CD4-positive, alpha-beta memory T cell (primary cell): ENCODE measurements at places on chromosomes 3 and 15. TPM values are rescaled to one million over a fixed set of nuclear protein-coding genes. Genes with fewer than 3 reads are reported as not detected.

DNA sequence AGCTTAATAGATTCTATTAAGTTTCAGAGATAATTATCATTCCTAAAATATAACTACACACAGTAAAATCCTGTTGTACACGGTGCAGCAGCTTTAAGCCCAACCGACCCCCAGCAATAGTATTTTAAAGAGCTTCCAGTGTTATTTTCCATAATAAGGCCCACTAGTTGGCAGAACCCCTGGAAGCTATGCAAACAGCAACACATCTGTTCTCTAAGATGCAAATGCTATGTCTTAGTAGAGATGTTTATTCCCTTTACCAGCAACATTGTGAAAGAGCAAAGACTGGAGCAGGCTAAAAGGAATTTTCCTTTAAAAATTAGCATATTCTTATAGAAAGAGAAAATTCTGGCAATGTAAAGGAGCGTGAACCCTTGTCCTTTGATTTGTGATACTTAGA, 819.7 kb upstream of the ALCAM start:
- H3K36me3 ChIP-seq, result no peaks in the 10 kb centered on the region
- H3K27me3 ChIP-seq, result no peaks in the 10 kb centered on the region
- H3K4me1 ChIP-seq, result no peaks in the 10 kb centered on the region
- no peak for DNase-seq
- no peak overlapping the region for H3K4me3 ChIP-seq

GRCh38 chr15:98599909-98600691, 48.2 kb upstream of the IGF1R start:
- peaks cover 11% of the 10 kb centered on the region for H3K4me1 ChIP-seq
- no peak overlapping the region for H3K4me3 ChIP-seq
- H3K27ac ChIP-seq, result no peak overlapping the region

- no peak overlapping the region for H3K27ac ChIP-seq
- H3K4me3 ChIP-seq, result no peak overlapping the region
- no peaks in the 10 kb centered on the region for H3K36me3 ChIP-seq
- no peaks in the 10 kb centered on the region for H3K4me1 ChIP-seq
- DNase-seq, result no peak
- H3K27me3 ChIP-seq, result no peaks in the 10 kb centered on the region
Measured at GRCh38 chr3:172716476-172716875, 5.6 kb upstream of the NCEH1 start.

DNA sequence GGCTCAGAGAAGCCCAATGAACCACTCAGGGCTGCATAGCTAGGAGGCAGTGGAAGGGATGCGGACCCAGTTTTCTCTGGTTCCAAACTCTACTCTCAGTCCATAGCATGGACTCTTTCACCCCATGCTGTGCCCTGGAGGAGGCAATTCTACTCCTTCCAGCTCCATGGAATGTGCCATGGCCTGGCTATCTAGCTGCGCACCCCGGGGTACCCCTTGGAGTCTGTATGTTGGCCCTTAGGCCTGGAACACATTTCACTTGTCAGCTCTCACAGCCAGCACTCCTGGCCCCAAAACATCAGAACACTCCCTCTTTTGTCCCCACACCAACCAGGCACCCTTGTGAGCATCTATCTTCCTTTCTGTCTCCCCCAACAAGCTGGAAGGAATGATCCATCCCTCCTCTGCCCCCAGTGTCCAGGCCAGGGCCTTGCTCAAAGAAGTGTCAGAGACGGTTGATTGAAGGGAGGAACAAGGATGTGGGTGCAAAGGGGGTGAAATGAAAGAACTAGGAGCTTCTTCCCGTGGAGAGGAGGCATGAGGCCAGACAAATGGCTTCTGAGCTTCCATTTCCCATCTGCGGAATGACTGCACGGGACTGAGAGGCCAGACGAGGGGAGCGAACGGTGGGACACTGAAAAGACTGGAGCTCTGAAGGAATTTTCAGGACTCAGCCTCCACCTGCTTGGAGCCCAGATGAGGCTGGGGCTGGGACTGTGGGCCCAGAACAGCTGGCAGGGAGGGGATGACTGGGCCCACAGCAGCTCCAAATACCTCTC, 2.8 kb downstream of the PRSS50 start:
- no peak for DNase-seq
- no peaks in the 10 kb centered on the region for H3K4me1 ChIP-seq
- H3K27me3 ChIP-seq, result no peaks in the 10 kb centered on the region
- no peak overlapping the region for H3K4me3 ChIP-seq
- H3K27ac ChIP-seq, result no peak overlapping the region

GRCh38 chr3:146050691-146051090, 110.3 kb downstream of the PLOD2 start:
- H3K27me3 ChIP-seq, result no peaks in the 10 kb centered on the region
- no peaks in the 10 kb centered on the region for H3K4me1 ChIP-seq
- H3K36me3 ChIP-seq, result no peaks in the 10 kb centered on the region
- DNase-seq, result no peak
- H3K4me3 ChIP-seq, result no peak overlapping the region
- H3K27ac ChIP-seq, result no peak overlapping the region

DNA sequence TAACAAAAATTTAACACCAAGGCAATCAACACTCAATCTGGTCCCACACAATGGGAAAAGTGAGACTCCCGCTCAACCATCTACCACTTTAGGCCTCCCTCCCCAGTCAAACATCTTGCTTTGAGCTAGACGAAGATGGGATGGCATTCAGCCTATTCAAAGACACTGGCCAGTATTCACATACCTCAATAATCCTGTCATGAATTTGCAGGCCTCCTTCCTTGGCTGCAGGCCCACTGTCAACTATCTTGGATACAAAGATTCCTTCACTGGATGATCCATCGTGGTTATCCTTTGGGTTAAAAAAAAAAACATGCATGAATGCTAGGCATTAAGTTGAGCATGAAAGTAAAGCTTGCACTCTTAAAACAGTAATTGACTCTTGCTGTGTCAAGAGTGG, 22.6 kb downstream of the PDZRN3 start:
- no peaks in the 10 kb centered on the region for H3K27me3 ChIP-seq
- no peak overlapping the region for H3K4me3 ChIP-seq
- no peak overlapping the region for H3K27ac ChIP-seq

GRCh38 chr15:98160236-98160635, 199.7 kb downstream of the ARRDC4 start:
- no peaks in the 10 kb centered on the region for H3K36me3 ChIP-seq
- peak; percentile 54 for DNase-seq
- no peaks in the 10 kb centered on the region for H3K27me3 ChIP-seq
- H3K4me1 ChIP-seq, result peaks cover 19% of the 10 kb centered on the region
- no peak overlapping the region for H3K4me3 ChIP-seq

DNA sequence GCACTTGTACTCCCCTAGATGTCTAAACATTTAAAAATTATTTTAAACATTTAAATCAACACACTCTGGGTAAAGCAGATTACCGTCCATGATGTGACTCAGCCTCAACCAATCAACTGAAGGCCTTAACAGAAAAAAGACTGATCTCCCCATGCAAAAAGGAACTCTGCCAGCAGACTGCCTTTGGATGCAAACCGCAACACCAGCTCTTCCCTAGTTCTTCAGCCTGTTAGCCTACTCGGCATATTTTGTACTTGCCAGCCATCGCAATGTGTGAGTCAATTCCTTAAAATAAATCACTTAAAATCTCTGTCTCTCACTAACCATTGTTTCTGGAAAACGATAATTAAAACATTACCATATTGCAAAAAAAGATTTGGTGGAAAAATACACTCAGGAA, 375.9 kb downstream of the RSL24D1 start:
- no peaks in the 10 kb centered on the region for H3K36me3 ChIP-seq
- H3K4me1 ChIP-seq, result no peaks in the 10 kb centered on the region
- H3K27ac ChIP-seq, result no peak overlapping the region
- no peak for DNase-seq

GRCh38 chr3:168671091-168671490, 575.4 kb upstream of the GOLIM4 start:
- H3K36me3 ChIP-seq, result no peaks in the 10 kb centered on the region
- H3K27me3 ChIP-seq, result no peaks in the 10 kb centered on the region
- DNase-seq, result no peak
- H3K27ac ChIP-seq, result no peak overlapping the region

GRCh38 chr3:188749830-188750229, 421.9 kb upstream of the TPRG1 start:
- no peak overlapping the region for H3K27ac ChIP-seq
- H3K36me3 ChIP-seq, result no peaks in the 10 kb centered on the region
- no peaks in the 10 kb centered on the region for H3K4me1 ChIP-seq
- H3K4me3 ChIP-seq, result no peak overlapping the region
- H3K27me3 ChIP-seq, result no peaks in the 10 kb centered on the region
- no peak for DNase-seq

DNA sequence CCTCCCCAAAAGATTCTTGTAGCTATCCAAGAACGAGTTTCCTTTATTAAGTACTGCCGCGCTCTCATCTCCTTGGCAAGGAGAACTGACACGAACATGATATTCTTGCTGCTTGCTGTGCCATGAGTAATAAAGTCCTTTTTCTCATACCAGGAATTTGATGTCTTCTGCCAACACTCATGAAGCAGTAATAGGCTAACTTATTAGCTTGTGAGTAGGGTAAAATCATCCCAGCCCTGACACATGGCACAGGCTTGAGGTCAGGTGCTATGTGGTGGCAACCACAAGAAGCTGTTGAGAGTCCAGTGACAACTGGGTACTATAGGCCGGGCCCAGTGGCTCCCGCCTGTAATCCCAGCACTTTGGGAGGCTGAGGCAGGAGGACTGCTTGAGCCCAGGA, 22.7 kb upstream of the UBXN7 start:
- peaks cover 7% of the 10 kb centered on the region for H3K4me1 ChIP-seq
- H3K27me3 ChIP-seq, result no peaks in the 10 kb centered on the region
- no peak for DNase-seq
- no peak overlapping the region for H3K4me3 ChIP-seq

DNA sequence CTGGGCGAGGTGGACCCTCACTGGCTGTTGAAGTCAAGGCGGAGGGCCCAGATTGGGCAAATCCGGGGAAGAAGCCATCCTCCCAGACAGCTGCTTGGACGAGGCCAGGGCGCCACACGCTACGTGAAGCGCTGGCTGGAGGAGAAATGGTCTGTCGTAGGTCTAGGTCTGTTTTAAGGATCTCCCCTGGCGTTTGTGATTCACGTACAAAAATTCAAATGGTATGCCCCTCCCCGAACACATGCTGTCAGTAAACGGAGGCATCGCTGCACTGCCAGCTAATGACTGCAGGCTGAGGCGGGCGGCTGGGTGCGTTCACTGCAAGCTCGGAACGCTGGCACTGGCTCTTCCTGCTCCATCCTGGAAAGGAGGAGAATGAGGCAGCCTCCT, 69.9 kb downstream of the EPHB3 start:
- peaks cover 4% of the 10 kb centered on the region for H3K4me1 ChIP-seq
- no peak overlapping the region for H3K4me3 ChIP-seq
- no peak overlapping the region for H3K27ac ChIP-seq
- no peaks in the 10 kb centered on the region for H3K27me3 ChIP-seq

DNA sequence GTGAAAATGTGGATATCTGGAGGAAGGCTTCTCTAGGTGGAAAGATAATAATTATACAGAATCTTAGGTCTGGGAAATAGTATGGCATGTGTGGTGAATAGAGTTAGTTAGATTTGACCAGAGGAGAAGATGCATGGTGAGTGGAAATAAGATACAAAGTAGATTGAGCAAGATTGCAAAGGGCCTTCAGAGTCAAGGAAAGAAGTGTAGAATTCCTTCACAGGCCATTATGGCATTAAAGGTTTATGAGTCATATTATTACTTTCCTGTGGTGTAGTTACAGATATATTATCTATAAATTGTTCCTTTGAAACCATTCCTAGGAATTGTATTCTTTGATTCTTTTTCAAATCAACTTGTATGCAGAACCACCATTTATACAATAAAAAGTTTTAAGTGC, 660.3 kb downstream of the SI start:
- H3K36me3 ChIP-seq, result no peaks in the 10 kb centered on the region
- no peak for DNase-seq
- H3K4me1 ChIP-seq, result no peaks in the 10 kb centered on the region
- H3K27ac ChIP-seq, result no peak overlapping the region

- H3K27ac ChIP-seq, result peak overlapping the region; percentile 92
- no peaks in the 10 kb centered on the region for H3K36me3 ChIP-seq
- no peaks in the 10 kb centered on the region for H3K27me3 ChIP-seq
- peak overlapping the region; percentile 87 for H3K4me3 ChIP-seq
- no peak for DNase-seq
- peaks cover 45% of the 10 kb centered on the region for H3K4me1 ChIP-seq
Measured at GRCh38 chr3:196287090-196287439, 461 bp downstream of the PCYT1A start.

- DNase-seq, result no peak
- H3K27ac ChIP-seq, result no peak overlapping the region
- H3K4me3 ChIP-seq, result no peak overlapping the region
- no peaks in the 10 kb centered on the region for H3K27me3 ChIP-seq
Measured at GRCh38 chr3:82012775-82013174, 251.3 kb upstream of the GBE1 start.

DNA sequence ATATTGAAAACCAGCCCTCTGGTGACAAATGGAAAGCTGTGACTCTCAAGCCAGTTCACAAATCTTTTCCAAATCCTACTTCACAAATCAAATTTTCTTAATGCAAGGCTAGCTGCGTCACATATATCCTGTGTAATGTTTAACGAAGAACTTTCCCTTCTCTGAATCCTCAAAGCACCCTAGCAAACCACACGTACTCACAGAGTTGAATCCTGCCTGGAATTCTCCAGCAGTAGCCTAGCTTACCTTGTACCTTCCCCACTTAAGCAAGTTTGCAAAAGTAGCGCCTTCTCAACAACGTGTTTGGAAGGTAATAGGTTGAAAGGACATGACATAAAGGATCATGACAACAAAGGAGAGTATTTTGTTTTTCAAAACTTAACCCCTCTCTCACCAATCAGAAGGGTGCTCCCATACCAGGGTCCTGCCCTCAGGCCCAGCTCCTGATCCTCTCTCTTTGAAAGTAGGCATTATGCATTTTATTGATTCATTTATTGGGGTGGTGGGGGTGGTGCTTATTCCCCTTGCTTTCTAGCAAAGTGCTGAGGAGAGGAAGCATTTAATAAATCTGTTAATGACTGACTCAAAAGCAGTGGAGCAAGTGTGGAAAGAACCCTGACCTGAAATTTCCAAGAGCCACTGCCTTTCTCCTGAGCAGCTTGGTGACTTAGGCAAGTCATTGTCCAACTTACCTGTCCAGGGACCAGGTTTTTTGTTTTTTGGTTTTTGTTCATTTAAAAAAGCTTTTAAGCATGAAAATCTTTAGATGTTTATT, 531.6 kb downstream of the MECOM start:
- no peak for DNase-seq
- H3K4me3 ChIP-seq, result no peak overlapping the region
- no peaks in the 10 kb centered on the region for H3K36me3 ChIP-seq
- no peaks in the 10 kb centered on the region for H3K27me3 ChIP-seq

- peak overlapping the region; percentile 99 for H3K4me3 ChIP-seq
- H3K36me3 ChIP-seq, result peaks cover 11% of the 10 kb centered on the region
- no peak for DNase-seq
- H3K27ac ChIP-seq, result peak overlapping the region; percentile 88
- H3K4me1 ChIP-seq, result peaks cover 47% of the 10 kb centered on the region
Measured at GRCh38 chr15:42547918-42548248, 710 bp downstream of the LRRC57 start.

Gene GOLGA8T
- not detected for polyA plus RNA-seq

Gene TMEM207
- not detected for polyA plus RNA-seq

Gene PIERCE2
- polyA plus RNA-seq, result 0.75 TPM

Gene GPR149
- polyA plus RNA-seq, result not detected

Gene GOLGA8S
- polyA plus RNA-seq, result not detected

Gene IQCB1
- polyA plus RNA-seq, result 22.3 TPM

Gene TRPC1
- 1.6 TPM for polyA plus RNA-seq
